Spinal cord (tissue), 10 donors: ENCODE measurements at places on chromosomes 12 and 14.

- no peak for DNase-seq
These were observed 3.0 kb downstream of the ATP6V0A2 start for GRCh38 chr12:123715195-123715594.

GRCh38 chr12:27237790-27238771 lies 6.0 kb upstream of the STK38L start:
- DNase-seq, result no peak

DNA sequence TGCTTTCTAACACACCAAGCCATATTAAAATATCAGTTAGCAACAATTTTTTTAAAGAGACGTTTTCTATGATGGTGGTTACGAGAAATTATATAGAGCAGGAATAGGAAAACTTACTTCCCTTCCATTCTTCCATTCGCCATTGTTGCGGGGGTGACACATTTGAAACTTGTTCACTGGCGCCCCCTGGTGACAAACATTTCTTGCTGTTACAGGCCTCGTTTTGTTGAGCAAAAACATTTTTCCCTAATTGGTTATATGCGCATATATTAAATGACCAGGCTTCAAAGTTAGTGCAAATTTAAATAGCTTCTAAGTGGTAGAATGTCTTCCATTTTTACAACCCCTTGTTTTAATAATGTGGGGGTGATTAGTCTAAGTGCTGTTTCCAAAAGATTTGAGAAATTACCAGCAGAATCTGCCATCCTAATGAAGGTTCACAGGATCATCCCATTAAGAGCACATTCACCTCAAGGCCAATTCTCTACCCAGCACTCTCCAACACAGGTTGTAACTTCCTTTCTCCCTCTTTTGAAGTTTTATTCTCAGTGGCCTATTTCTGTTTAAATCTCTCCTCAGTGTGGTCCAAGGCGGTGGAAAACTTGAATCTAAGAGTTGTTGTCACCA lies 1124.7 kb downstream of the FLRT2 start:
- DNase-seq, result peak; percentile 25

GRCh38 chr12:103791350-103791920 lies 49.6 kb downstream of the NT5DC3 start:
- DNase-seq, result no peak

DNA sequence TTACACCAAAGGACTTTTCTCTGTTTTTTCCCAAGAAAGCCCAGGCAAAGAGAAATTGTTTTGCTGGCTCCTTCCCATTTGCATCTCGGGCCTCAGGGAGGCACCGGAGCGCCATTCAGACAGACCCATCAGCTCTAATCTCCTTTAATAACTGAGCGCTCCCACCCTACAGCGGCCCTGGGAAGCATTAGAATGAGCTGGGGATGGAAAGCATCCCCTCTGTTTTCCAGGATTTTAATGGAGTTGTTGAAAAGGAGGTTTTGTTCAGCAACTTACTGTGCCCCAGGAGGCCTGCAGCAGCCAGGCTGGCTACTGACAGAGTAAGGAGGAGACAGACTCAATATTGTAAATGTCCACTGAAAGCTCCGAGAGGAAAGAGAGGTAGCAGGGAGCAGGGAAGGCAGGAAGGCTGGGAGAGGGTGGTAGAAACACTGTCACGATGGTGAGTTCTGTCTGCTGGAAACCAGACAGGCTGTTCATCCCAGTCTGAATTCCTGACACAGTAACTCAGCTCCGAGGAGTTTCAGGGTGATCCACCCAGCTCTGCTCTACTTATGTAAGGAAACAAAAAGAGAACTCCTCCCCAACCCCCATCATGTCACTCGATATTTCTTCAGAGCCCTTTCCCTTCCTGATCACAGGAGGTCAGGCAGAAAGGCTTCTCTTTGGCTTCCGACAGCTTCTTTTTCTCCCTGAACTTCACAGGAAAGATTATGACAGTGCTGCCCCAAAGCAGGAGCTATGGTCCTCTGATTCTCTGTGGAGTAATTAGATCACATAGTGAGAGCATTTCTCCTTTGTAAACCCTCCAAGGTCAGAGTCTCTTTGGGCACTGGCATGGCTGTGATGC lies 62.5 kb upstream of the TMEM132D start:
- no peak for DNase-seq

- DNase-seq, result no peak
These were observed 145.2 kb upstream of the KRR1 start for GRCh38 chr12:75656648-75657047.

GRCh38 chr12:65414526-65414925 lies 136.0 kb downstream of the MSRB3 start:
- no peak for DNase-seq

DNA sequence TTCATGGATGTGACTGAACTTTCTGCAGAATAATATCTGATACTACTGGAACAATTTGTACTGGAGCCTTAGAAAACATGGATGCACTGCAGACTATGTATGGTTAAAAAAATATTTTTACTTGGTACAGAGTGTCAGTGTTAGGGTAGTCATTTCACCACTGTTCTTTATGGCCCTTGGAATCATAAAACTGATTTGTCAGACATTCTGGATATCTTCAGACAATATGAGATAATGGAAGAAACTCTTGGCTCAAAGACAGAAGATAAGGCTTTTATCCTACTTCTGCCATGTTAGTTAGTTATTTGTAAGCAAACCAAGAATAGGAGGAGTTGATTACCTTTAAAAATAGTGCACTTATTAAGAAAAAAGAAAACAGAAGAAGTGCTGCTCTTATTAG lies 209.4 kb downstream of the LRIG3 start:
- DNase-seq, result no peak

DNA sequence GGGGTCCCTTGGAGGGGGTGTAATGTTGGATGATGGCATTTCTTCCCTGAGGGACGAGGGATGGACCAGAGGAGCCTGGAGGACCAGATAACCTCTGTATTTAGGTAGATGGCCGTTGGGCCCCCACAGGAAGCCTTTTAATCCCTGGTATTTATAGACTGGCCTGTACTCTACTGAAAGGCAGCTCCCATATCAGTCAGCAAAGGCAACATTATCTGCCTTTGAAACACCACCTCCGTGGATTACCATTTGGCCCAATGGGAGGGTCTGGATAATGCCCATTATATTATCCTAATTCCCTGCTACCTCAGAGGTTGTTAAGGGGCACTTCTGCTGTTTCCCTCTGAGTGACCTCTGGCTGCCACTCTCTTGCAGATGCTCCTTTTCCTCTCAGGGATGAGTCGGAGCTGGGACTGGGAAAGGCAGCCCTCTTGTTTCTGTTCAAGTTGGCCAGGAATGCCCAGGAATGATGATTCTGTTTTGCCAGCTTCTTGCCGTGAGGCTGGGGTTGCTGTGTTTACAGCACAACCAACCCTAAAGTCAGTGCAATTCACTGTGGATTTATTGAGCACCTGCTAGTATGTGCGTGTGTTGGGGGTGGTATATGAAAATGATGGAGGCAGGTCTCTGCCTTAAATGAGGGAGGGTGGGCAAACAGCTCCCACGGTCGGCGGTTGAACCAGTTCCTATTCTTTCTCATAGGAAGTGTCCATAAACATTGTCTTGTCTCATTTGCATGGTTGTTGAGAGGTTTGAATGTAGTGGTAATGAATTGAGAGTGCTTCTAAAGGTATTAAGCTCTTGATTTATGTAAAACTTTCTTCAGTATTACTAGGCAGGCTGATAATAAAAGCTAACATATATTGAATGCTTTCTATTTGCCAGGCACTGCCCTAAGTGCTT lies 18.1 kb downstream of the SUSD6 start:
- DNase-seq, result peak; percentile 41

DNA sequence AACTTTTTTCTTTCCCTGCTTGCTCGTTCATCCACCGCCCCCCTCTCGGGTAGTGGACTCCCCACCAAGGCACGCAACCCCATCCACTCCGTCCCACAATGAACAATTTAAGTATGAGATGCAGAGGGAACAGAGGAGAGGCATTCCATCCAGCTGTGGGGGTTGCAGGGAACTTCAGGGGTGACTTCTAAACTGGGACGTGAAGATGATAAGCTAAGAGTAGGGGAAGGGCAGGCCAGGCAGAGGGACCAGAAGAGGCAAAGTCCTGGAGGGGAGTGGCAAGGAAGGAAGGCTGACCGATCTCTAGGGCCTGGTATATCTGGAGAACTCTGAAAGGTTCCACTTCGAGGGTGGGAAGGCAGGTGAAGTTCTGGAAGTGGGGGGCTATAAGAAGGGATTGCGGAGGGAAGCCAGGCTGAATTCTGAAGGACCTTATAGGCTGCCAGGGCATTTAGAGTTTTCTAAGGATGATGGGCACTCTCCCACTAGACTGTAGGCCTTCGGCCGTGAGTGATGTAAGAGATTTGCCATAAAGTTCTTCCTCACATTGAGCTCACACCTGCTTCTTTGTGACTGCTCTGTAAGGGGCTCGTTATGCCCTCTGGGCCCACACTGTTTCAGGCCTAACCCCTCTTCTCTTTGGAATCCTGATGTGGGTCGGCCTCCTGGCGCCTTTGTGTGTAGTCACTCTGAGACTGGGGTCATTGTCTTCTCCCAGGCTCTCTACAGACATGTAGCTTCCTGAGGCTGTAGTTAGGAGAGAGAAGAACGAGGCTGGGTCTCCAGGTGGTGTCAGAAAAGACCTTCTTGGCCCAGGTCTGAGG lies 12.1 kb downstream of the NFATC4 start:
- DNase-seq, result no peak

DNA sequence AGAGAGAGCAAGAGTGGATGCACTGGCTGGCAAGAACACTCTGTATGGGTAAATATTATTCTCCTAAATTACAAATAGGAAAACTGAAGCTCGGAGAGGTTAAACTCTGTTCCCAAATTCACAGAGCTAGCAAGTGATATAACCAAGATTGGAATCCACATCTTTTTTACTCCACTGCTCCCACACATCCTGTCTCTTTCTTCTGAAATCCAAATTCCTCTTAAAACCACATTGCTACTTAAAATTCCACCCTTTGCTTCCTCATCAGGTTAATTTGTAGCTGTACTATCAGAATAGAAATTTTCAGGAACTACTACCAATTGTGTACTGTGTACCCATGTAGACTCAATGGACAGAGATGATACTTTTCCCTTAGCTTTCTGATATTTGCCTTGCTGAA lies 74.4 kb downstream of the ARMH4 start:
- DNase-seq, result no peak

DNA sequence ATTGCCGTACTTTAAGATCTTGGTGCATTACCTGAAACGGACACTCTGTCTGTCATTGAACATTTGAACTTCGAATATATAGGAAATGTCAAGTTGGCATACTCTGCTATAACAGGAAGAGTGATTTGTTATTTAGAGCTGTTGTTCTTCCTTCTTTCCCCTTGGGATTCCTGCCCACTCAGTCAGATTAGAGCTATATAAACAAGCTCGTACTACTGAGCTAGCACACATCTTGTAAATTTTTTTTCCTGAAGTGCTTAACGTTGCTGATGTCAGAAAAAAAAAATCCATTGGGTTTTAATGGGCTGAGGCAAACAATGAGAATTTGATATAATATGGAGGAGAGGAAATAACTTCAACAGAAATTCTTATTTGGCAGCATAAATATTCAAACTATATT lies 26.8 kb downstream of the RGS6 start:
- DNase-seq, result no peak

GRCh38 chr12:30396576-30396975 lies 299.1 kb downstream of the IPO8 start:
- DNase-seq, result no peak

DNA sequence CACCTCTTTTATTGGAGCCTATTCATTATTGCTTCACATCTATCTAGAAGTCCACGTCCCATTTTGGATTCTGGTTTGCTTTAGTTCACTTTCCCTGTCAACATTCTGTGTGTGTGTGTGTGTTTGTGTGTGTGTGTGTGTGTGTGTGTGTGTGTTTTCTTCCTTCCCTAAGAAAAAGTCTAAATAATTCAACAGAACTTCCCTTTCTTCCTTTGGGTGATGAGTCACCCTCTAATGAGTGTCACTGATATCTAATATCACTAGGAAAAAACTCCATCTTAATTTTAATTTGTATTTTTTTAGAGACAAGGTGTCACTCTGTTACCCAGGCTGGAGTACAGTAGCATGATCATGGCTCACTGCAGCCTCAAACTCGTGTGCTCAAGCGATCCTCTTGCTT lies 234.2 kb downstream of the TTC8 start:
- no peak for DNase-seq

DNA sequence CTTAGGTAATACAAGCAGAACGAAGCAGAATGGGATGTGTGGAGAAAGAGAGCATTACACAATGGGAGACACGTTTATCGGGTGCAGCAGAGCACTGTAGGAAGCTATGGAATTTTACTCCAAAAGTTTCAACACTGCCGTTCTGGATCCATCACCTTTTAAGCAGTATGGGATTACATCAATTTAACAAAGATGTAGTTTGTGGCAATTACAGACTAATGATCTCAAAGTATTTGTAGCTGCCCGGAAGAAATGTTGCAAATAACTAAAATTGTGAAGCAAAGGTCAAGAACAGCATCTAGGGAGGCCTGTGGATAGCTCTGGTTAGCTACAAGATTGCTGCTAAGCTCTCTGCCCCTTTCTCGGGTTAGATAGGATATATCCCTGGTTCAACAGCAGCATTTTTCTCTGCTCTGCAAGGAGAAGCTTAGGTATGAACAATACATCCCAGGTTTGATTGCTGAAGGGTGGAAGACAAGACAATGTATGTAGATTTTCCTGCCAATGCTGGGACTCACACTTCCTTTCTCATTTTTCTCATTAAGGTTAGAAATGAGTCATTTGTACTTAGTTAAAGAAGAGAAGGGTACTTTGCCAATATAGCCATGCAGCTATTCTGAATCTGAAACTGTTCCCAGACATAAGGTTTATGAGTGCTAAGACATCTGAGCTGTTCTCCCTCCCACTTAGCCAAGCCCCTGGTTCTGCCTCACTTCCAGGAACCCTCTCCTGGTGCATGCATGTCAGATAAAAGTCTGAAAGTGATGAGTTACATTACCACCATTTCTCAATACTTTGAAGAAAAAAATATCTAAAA lies 75.0 kb upstream of the HIF1A start:
- DNase-seq, result no peak

DNA sequence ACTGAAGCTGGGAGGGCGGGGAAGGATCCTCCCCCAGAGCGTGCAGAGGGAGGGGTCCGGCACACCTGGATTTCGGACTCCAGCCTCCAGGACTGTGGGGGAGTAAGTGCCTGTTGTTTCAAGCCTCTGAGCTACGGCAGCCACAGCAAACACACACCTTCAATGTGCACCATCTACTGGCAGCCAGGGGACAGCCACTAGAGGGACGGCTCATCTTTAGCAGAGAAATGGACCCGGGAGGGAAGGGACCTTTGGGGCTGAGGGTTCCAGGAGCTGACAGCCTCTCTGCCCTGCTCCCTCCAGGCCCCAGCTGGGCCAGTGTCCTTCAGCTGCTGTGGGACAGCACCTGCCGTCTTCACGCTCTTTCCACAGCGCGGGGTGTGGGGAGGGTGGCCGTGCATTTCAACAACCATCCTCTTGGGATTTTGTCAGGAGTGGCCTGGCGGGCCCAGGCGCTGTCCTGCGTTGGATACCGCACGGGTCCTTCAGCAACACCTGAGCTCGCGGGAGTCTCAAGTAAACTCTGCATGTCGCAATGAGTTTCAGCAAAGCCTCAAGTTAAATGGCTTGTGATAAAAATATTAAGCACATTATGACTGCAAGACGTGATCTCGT lies 209.2 kb upstream of the C14orf180 start:
- DNase-seq, result peak; percentile 54

DNA sequence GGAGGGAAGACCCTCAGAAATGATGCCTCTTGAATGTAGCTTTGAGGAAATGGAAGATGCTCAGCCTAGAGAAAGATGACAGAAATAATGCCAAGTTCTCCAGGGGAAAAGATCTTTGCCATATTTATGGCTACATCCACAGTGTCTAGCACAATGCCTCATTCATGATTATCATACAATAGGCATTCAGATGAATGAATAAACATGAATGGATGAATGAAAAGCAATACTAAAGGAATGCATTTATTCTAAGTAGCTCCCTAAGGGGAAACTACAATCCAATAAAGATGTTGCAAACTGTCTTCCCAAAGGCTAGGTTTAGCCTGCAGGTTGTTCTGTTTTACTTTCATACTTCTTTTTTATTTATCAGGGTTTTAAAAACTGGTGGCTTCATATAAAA lies 12.0 kb downstream of the TMTC1 start:
- DNase-seq, result no peak
